Muscle of back (tissue), 13 donors: ENCODE measurements at places on chromosomes 1 and 21.

DNA sequence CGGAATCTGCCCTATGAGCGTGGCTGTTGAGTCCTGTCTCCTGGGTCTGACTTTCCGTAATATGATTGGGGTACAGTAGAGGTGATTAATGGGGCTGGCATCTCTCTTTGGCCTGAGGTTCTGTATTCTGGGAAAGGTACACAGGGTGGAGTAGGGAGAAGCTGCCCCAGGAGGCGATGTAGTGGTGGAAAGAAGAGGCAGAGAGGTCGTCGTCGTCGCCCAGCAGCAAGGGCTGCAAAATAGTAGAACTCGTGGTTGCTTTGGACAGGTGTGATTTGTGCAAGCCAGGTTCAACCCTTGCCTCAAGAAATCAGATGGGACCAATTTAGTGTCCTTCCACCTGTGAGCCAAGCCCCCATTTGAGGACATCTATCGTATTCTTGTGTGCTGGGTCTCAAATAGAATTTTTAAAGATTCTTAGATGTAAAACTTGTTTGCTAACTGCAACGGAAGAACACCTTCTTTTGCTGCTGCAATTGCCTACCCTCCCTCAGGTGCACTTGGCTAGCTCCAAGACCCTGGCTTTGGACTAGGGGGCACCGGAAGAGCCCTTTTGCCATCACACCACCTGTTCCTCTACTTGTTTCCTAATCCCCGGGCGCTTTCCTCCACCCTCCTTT lies 1.3 kb upstream of the HMGN2 start:
- no peak for DNase-seq

DNA sequence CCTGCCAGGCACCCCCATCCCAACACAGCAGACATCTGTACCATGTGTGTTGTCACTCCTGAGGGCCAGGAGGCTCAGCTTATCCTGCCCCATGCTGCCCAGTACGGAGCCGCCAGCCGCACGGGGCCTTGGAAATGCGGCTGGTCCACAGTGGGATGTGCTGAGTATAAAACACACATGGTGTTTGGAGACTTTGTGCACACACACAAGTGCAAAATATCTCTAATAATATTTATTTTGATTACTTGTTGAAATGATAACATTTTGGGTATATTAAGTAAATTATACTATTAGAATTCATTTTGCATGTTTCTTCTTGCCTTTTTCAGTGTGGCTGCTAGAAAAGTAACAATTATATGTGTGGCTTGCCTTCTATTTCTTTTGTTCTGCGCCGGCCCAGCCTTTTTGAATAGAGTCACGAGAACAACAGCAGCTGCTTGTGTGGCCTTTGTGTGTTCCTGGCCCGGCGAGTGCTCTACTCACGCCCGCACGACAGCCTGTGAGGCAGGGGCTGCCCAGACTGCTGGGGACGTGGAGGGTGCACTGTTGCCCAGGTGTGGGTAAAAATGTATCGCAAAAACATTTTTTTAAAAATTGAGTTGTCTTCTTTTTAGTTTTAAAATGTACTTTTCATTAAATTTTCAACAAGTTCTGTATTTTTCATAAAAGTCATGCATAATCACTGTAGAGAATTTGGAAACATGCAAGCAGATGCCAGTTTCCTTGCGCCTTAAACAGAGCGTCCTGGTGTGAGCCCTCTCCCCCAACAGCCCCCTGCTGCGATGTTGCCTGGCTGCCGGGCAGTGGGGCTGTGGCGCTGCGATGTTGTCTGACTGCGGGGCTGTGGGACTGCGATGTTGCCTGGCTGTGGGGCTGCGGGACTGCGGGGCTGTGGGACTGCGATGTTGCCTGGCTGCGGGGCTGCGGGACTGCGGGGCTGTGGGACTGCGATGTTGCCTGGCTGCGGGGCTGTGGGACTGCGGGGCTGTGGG lies 35.5 kb downstream of the COQ8A start:
- DNase-seq = no peak

DNA sequence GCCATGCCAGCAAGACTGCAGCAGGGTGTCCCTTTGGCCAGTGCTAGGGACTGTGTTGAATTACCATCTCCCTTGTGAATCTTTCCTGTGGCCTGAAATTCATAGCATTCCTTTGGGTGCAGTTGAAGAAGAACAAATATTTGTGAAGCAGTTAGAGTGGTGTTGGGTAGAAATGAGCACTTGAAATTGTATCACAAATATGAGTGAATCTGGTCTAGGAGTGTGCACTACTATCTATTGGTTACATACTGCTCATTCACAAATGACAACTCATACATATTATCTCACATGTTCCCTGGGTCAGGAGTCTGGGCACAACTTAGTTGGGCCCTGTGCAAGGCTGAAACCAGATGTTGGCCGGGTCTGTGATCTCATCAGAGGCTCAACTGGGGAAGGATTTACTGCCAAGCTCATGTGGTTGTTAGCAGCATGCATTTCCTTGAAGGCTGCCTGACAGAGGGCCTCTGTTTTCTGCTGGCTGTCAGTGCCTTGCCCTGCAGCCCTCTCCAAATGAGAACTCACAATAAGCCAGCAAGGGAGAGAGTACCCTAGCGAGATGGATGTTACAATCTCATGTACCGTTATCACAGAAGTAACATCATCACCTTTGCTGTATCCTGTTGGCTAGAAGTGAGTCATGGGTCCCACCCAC lies 23.8 kb downstream of the AJAP1 start:
- DNase-seq = no peak

- DNase-seq = no peak
These were observed 13.3 kb downstream of the FBXO2 start for GRCh38 chr1:11640944-11641343.
